HuH-7 (cell line): ENCODE measurements at places on chromosomes 2 and 18.
A peak's percentile ranks its signal among the peaks of the same experiment; 100 is the strongest.

DNA sequence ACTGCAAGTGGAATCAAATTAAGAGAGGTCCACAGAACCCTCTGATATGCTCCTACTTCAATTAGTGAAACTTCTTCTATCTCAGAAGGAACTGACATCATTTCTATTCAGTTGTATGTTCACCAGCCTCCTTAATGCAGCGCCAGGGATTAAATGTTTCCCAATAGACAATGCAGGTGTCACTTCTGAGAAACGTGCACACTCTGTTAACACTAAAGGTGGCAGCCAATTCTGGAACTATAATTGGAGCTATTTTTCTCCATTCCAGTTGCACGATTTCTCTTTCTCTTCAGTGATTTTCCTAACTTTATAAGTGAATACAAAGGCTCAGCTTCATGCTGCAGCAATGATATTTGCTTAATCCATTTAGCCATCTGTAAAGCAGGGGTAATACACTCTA is 821.9 kb downstream of the TDRD15 start:
- DNase-seq = no peak

- no peak for DNase-seq
These were observed 144.3 kb downstream of the TFCP2L1 start for GRCh38 chr2:121140734-121141133.

- DNase-seq = no peak
These were observed 284 bp downstream of the TIMM21 start for GRCh38 chr18:74148543-74149070.

DNA sequence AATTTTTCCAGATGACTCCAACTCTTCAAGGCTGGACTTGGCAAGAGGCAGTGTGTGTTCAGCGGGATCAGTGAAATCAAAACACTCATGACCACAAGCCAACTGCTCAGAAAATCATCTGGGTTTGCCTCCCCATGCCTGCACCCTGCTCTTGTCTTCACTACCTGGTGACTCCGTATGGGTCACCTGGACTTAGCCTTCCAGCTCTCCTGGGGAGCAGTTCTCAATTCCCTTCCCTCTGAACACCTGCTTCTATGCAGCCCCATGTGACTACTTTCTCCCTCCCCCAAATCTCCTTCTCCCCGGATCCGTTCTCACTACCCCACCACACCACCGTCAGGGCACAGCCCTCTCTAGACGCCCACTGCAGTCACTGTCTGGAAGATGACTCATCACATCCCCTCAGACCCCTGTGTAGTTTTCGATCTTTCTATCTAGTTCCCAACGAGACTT is 130.2 kb upstream of the ID2 start:
- DNase-seq = no peak

DNA sequence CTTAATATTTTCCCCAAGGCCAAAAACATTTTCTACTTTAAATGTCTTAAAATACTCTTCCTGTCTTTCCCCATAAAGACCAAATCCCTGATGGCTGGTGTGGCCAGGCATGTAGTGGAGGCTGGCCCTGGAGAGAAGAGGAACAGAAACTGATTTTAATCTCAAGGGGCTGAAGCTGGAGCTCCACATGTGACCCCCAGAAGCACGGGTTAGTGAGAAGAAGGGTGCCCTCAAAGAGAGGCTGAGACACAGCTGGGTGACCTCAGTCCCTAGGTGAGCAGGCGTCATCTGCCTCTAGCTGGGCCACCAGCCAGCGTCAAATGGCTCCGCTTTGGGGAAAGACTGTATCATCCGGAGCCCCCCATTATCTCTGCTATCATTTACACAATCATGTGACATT is 19.3 kb upstream of the TMEM18 start:
- no peak for DNase-seq

DNA sequence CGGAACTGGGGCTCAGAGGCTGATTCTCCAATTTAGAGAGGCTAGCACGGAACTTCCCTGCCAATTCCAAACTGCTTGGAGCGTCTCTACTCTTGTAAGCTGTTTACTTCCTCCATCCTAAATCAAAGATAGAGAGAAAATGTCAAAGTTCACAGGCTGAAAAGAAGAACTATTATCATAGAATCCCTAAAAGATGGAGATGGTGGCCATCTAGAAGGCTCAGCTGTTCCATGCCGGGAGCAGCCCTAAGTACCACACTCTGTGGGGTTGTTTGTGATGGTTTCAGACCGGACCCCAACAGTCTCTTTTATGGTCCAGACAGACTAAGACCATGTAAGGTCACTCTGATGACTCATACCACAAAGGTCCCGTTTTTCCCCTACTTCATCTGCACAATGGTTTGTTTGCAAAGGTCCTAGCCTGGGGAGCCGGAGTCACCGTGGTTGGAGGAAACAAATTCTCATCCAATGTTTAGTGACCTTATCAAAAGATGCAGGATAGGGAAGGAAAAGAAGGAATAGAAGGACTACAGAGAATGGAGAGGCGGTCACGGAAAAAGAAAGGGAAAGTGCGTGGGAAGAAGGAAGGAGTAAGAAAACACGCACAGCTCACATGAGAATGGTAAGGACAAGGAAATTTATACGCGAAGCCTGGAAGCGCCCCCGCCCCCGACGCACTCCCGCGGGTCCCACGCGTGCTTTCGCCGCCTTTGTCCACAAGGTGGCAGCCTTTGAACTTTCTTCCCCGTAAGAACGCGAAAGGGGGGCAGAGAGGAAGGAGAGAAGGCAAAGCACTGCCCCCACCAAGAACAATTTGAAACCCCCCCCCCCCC is 453 bp upstream of the ANTXR1 start:
- DNase-seq = peak; percentile 41

DNA sequence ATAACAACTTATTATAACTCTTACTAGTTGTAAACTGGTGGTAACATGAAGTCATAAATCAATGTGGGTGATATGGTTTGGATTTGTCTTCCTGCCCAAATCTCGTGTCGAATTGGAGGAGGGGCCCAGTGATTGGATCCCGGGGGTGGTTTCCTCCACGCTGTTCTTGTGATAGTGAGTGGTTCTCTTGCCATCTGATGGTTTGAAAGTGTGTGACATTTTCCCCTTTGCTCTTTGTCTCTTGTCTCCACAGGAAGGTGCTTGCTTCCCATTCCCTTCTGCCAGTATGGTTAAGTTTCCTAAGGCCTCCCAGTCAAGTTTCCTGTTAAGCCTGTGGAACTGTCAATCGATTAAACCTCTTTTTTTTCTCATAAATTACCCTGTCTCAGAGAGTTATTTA is 321.6 kb downstream of the DSEL start:
- no peak for DNase-seq

- DNase-seq = no peak
These were observed 105.4 kb downstream of the KCNH7 start for GRCh38 chr2:162732946-162733698.

- no peak for DNase-seq
These were observed 1.5 kb upstream of the RRM2 start for GRCh38 chr2:10120877-10121574.

DNA sequence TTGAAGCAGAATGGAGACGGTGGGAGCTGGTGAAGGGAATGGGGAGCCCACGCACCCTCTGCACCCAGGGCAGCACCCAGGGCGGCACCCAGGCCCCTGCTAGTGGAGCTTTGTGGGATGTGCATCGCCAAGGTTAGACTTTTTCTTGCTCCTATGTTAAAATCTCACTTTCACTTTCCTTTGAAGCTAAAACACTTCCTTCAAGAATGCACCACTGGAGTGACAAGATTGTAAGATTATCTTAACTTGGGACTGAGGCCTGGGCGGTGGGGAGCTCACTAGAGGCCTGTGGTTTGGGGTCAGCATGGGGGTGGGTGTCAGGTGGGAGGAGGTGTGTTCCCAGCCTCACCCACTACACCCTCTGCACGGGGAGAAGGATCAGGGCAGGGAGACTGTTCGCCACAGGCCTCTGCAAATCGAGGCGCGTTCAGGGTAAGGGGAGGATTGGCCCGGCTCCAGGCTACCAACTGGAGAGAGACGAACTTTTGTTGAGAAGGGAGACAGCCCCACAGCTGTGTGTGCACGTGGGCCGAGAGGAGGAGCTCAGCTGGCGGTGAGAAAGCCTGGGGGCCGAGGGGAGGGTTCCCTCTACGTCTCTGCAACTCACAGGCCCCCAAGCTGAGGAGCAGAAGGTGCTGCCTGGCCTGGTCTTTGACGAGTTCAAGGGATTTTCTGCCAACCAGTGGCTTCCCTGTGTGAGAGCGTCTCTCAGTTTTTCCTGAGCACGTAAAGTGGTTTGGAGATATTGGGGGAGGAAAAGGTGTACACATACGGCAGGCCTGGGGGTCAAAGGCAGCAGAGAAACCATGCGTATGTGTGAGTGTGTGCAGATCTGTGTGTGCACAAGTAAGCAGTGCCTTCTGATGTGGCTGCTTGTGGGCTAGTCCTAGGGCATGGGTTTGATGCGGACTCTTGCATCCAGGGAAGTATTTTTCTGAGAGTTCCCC is 147.7 kb downstream of the KLHL29 start:
- no peak for DNase-seq

GRCh38 chr18:3851159-3851558 is 401.2 kb downstream of the TGIF1 start:
- no peak for DNase-seq

- no peak for DNase-seq
These were observed 184.9 kb downstream of the RTP5 start for GRCh38 chr2:242054406-242054805.

DNA sequence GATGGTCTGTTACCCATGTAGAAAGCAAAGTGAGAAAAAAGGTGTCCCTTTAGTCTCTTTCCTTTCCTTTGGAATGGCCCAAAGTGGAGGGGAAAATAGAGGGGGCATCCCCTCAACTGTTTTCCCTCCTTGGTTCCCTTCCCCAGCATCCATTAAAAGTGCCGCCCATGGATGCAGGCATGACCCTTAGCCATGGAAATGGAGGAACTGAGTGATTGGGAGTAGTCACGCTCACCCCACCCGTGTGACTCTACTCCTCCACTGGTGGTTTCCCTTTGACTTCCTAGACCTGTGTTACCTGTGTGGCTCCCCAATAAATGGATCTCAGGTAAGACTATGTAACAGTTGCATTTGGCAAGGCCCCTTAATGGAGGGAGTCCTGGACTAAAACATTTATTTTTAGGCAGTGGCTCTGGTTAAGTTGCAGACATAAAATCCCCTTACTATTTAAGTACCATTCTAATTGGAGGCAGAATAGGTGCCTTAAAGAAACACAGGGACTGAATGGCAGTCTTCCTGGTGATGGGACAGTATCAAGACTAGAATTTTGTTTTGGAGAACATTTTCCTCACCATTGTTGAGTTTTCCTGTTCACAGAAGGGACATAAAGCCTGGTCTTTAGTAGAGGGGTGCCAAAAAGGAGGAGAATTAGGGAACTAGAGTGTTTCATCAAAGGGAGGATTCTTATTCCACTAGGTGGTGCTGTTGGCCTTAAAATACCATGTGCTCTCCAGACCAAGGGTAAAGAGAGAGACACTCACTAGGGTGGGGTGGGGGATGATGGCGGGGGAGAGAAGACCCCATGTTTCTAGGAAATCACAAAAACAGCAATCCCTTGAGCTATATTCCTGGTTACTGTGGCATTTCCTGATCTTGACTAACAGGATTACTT is 25.7 kb upstream of the PLA2R1 start:
- DNase-seq = no peak
